ENCODE measurements at places on chromosomes 13 and 19.
A peak's percentile ranks its signal among the peaks of the same experiment; 100 is the strongest.

- DNase-seq: no peak
These were observed at the start of gene TTYH1 for GRCh38 chr19:54415208-54415900. TSS of gene TTYH1 (plus strand) at chr19:54415464. CDS start at chr19:54415553, 89 bp downstream.

GRCh38 chr13:51520524-51520923 is 63.7 kb upstream of the WDFY2 start:
- no peak for DNase-seq

DNA sequence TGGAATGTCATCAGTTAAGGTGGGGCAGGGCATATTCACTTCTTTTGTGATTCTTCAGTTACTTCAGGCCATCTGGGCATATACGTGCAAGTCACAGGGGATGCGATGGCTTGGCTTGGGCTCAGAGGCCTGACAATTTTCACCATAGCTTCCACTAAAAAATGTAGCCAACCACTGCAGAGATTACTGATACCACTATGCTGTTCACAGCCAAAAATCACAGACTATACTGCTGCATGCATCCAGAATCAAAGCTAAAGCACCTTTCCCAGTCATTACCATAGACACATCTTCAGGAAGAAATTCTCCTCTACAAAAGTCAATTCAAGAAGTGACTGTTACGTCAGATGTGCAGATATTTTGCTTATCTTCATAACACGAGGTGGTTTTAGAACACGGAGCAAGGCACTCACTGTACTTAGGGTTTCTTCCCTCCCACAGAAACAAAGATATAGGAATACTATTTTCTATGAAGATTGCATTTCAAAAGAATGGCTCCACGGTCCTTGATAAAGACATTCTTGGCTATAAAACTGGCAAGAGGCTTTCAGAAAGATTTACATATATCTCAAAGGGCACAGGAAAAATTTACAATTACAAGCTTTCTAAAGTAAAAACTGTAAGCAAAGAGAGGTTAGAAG is 1556.6 kb upstream of the PRR20A start:
- DNase-seq: no peak

DNA sequence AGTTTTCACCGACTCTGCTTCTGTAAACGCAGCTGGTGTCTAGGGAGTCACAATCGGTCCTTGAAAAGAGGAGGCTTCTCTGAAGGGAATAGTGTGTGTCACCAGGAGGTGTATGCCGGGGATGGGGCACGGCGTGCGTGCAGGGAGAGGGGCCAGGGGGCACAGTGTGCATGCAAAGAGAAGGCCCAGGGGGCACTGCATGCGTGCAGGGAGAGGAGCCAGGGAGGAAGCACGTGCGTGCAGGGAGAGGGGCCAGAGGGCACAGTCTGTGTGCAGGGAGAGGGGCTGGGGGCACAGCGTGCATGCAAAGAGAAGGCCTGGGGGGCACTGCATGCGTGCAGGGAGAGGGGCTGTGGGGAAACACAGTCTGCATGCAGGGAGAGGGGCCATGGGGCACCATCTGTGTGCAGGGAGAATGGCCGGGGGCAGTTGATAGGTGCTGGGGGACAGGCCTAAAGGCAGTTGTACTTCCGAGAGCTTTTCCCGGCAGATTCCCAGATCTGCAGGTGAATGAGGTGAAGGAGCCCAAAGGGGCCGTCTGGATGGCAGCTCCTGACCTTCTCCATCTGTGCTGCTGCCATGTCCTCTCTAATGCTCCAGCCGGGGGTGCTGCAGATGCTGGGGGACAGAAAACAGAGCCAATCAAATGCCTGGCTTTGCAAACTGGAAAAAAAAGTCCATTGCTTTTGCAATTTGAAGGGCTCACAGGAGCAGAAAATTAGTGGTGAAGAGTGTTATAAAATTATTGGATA is 36.4 kb downstream of the ATP11A start:
- DNase-seq: peak; percentile 56

- no peak for DNase-seq
These were observed 64.2 kb downstream of the SOX1 start for GRCh38 chr13:112131081-112131712.

DNA sequence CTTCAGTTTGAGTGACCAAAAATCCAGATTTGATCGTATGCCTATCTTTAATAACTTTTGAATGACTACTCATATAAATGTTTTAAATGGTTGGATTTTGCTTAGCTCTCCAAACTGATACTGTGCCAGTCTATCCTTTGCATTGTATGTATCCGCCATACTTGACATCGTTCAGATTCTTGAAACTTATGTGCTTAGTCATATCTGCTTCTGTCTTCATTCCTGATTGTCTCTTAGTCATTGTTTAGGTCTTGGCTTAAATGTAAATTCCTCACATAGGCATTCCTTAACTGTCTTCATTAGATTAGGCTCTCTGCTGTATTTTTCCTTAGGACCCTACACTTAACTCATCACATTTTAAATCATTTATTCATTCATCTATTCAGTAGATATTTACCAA is 126.0 kb downstream of the PCCA start:
- no peak for DNase-seq

DNA sequence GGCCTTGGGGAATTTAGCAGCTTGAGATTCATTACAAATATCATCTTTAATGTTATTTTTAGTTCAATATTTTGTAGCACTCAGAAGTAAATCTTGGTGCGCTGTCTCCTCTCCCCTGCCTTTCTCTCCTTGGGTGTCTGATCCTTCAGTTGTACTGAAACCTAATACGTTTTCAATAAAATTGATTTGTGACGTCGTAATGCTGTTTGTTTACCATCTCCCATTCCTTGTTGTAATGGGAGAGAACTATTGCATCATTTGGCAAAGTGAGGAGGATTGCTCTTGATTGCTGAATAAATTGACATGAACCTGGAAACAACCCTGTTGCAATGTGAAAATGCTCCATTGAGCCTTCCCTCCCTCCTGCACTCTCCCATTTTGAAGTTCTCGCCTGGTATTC is 43.2 kb upstream of the TSHZ3 start:
- DNase-seq: no peak

DNA sequence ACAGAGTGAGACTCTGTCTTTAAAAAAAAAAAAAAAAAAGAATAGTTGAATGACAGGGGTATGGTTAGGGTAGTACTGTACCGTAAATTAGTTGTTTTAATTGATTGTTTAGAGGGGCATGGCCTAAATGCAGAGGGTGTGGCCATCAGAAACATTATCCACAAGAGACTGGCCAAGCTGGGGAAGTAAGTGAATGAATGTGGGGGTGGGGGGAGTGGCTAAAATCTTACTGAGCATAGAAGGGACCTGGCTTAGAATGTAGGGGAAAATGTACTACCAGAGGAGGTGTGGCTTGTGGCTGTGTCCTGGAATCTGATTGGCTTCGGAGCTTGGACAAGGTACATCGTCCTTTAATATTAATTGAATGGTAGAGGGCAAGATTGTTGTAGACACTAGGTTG is 3.8 kb downstream of the BCL2L12 start:
- DNase-seq: no peak

GRCh38 chr19:7138402-7138801 is 68.9 kb downstream of the ZNF557 start:
- no peak for DNase-seq

DNA sequence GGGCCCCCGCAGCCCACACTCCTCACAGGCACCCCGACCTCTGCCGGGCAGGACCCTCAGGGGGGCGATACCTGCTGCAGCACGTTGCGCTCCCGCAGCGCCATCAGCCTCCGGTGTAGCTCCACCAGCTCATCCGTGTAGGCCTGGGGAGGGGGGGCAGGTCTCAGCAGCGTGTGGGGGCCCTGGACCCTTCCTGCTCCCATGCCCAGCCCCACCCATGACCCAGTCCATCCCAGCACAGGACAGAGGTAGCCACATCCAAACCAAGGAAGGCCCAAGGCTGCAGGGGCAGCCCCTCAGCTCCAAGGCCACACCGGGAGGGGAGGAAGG is 66.5 kb downstream of the MLLT1 start:
- DNase-seq: no peak

DNA sequence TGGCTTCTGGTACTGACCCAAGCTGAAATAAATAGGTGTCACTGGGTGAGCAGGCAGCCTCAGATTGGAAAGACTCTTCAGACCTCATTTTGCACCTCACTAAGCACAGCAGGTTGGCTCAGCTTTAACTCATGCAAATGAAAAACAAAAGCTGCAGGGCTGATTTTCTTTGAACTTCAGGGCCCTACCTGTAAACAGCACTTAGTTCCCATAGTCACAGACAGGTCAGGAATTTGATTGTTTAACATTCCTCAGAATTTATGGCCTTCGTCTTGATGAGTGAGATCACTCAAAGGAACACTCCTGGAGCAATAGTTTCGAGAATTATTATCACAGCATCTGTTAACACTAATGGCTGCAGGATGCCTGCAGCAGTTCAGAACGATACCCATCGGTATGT is 718.5 kb downstream of the EFNB2 start:
- no peak for DNase-seq

- DNase-seq: no peak
These were observed 76.1 kb upstream of the POMP start for GRCh38 chr13:28582892-28583240.

- DNase-seq: no peak
These were observed 12.0 kb upstream of the KCNC3 start for GRCh38 chr19:50341091-50341564.

GRCh38 chr13:24228852-24229458 is 68.4 kb downstream of the SPATA13 start:
- no peak for DNase-seq

- DNase-seq: no peak
These were observed 4.9 kb downstream of the NAPA start for GRCh38 chr19:47509973-47510372.

GRCh38 chr13:111460548-111461444 is 140.4 kb downstream of the TEX29 start:
- peak; percentile 29 for DNase-seq

GRCh38 chr13:42533336-42533591 is 40.7 kb upstream of the TNFSF11 start:
- no peak for DNase-seq

DNA sequence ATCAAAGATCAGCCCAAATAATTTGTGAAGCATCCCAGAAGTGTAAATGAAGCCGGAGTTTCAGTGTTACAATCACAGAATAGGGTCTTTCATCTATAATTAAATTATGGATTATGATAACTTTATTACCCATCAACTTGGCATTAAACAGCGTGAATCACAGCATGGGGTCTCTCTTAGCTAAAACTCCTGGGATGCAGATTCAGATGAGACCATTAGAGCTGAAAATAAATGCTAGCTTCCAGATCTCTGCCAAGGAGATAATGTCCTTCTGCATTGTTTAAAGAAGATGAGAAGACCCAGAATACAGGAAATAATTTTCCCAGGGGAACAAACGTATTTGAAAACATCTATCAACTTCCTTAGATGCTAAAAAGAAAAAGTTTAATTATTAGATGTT is 546.0 kb upstream of the PCDH9 start:
- DNase-seq: no peak

- no peak for DNase-seq
These were observed 142.2 kb upstream of the ZNF507 start for GRCh38 chr19:32203161-32203560.

DNA sequence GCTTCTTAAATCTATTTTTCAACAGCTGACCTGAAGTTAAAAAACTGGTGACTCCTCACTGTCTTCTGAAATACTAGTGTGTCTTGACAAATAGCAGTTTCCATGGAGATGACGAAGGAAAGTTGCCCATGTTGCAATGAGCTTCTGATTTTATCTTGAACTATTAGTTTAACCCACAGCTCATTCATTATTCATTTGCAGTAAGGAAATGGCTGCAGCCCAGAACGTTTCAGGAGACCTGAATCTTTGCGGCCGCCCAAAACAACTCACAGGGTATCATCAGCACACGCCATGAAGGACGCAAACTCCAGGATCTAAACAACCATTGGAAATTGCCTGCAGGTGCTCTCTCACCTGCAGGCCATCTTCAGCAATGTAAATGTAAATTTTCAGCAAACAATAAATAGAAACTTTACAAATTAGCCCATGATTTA is 142.5 kb downstream of the DCLK1 start:
- DNase-seq: peak; percentile 58

DNA sequence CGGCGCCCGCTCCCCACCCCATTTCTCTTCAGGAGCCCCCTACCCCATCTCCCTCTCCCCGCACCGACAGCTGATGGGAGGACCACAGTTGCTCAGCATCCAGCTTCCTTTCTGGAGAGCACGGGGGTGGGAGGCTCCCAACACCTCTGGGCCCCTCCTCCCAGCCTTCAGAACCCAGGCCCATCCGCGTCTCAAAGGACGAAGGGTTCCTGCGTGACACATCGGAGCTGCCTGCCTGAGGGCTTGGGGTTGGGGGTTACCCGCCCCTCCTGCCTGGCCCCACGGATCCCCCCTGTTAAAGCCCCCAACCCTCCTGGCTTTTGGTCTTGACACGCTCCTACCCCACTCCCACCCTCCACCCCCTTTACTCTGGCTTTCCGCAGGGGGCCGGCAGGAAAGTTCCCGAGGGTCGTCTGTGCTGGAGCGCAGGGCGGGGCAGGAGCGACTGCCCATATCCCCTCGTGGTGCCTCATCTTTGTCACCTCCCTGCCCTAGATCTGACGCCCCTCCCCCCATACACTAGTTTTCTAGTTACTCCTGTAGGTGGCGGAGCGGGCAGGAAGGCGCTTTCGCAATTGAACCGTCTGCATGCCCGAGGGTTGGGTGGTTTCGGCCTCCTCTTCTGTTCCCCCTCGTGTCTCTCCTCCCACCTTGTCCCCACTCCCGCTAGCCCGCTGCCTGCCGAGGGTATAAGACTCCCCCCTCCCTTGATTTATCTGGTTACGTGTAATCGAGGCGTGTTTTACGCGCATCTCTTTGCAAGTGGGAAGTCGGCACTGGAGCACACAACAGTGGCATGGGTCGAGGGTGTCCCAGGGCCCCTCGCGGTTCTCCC is 924 bp downstream of the TRAPPC5 start:
- no peak for DNase-seq

DNA sequence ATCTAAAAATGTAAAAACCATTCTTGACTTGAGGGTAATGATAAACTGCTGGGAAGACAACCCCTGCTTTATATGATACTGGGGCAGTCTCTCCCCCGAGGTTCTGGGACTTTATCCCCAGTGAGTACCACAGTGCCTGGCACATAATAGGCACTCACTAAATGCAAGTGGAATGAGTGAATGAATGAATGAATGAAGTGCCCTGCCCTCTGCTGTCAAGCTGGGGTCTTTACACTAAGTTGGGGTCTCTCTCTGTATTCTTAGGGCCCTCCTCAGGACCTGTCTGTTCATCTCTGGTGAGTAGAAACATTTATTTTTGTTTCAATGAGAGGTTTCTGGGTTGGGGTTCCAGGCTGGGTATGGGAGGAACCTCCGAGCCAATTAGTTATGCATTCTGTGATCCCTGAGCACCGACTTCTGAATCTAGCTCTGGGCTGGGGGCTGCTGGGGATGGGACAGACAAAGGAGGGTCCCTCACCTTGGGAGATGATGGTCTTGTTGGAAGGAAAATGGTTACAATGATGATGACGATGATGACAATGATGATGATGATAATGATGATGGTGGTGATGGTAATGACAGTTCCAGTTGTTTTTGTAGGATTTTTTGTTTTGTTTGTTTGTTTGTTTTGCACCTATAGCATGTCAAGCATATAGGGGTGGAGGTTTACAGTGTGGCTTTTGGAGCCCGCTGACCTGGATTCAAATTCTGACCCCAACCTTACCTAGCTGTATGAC is 44.3 kb upstream of the ADGRE1 start:
- no peak for DNase-seq
